ENCODE measurements at places on chromosomes 3 and 15.

DNA sequence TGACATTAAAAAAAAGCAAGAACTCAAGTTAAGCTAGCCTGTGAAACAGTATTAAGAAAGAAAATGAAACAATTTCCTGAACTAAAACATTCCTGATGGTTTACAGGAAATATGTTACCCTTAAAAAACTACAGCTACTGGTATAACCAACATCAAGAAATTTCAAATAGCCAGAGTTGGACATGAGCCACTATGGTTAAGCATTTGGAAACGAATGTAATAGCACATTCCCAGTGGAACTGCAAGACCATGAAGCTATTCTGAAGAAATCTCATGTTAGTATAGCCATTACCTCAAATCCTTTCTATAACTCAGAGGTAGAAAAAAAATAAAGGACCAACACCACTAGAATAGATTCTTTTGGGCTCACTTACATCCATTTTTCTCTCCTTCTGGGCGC lies 30.2 kb downstream of the CPNE4 start:
- DNase-seq: peak; percentile 88

DNA sequence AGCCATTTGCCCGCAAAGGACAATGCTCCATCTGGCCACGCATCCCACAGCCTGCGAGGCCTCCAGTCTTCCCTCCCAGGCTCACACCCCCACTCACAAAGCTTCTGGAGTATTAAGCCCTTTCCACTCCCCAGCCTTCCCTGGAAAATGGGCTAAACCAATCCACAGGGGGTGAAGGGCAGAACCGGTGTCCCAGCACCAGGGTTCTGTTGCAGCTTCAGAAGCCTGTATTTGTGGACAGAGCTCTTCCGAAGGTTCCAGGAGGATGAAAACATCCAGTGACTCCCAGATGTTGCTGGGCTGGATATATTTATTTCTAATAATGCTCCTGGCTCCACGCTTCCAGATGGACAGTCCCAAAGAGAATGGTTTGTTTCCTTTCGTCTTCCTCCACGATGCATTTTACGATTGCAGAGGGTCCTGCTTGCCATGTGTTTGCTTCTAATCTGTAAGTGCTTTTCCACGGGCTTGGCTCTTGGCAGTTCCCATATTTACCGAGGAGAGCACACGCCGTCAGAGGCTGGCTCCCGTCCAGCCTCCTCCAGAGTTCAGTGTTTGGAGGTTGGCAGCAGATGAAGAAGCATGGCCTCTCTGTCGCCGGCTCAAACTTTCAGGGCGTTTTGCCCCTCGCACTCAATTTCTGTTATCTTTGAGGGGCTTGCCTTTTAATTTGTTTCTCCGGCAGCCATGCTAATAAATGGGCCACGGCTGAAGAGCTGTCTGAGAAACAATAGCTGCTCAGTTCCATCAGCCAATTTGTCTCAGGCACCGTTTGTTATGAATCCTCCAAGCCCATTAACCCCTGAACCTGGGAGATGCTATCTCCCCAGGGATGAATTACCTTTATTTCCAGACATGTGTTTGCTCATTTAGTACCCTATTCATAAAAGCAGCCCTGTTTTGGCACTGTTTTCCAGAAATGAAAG lies 367.9 kb upstream of the PROK2 start:
- peak; percentile 80 for DNase-seq

- peak; percentile 72 for DNase-seq
These were observed 16.0 kb upstream of the EID1 start for GRCh38 chr15:48861813-48862431.

DNA sequence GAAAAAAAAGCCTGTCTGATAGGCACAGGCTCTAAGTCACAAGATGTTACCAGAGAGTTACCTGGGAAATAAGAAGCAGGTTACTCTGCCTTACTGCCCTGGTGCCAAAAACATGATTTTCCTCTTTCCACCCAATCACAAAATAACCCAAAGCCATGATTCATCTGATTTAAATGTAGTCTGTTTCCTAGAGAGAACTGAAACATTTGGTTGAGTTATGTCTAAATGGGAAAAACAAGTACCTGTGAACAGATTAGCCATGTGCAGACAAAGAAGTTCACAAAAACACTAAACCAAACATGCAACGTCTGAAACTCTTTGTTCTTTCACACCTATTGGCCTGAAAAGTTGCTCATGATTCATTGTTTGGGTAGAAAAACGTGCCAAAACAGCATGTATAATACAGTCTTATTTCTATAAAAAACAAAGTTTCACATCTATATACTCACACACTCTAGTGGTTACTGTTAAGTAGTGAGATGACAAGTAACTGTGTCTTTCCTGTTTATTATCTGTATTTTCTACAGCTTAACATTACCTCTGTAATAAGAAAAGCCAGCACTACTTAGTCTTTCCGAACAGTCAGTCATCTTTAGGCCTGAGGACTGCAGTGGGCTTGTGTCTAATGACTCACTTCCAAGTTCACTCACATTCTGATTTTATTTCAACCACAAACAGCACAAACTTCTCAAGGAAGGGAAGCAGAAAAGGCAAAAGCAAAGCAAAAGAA lies 30.2 kb downstream of the FAM174B start:
- DNase-seq: peak; percentile 80

DNA sequence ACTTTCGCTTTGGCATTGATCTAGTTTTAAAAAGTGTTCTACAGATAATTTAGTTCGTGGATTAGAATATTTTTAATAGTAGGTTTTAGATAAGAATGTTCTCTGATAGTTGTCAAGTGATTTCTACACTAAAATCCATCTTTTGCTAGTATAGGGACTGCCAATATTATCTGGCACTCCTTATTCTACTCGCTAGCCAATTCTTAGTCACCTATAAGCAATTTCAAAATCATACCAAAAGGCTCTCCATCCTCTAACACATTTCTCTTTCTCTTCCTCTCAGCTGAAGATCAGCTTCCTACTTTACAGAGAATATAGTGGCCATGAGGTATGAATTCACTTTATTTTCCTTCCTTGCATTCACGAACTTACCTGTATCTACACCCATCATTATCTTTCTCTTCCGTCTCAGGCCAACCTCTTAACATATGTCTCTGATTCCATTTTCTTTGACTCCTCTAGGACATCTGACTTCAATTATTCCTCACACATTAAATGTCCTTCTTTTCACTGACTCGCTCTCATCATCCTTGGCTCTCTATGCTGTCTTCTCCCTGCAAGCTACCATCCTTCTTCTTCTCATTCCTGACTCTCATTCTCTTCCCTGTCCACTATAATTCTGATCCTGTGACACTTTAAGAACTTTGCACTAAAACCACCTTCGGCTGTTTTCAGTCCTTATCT lies 35.5 kb downstream of the C3orf80 start:
- peak; percentile 9 for DNase-seq

DNA sequence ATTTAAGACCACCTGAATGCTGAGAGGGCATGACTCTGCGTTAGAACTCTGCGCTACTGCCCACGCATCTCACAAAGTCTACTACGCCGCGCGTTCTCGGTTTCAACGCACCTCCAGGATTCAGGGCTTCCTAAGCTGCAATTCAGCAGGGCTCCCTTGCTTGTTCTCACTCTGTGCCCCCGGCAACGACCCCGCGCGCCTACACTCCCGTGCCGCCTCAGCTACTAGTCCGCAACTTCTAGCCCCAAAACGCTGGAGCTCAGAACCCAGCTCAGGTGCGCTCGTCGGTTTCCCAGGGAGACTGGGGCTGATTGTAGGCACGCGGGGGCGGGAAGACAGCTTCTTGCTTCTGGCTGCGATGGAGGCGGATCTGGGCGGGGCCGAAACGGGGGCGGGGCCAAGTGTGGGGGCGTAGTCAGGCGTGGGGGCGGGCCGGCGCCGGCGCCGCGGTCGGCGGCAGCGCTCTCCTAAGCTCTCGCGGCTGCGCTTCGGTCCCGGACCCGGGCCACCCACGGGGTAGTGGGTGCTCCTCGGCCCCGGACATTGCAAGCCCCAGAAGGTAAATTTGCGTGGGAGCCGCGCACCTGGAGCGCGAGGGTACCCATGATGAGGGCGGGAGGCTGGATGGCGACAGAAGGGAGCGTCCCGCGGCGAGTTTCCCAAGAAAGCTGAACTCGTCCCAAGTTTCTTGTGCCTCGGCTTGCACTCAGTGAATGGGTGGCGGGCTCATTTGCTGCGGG lies at the start of gene ARHGEF26:
ARHGEF26 (plus strand) TSS at position 430 of the 740 bp plus-strand sequence. CDS start 603 bp downstream, outside the sequence.
- DNase-seq: peak; percentile 68

DNA sequence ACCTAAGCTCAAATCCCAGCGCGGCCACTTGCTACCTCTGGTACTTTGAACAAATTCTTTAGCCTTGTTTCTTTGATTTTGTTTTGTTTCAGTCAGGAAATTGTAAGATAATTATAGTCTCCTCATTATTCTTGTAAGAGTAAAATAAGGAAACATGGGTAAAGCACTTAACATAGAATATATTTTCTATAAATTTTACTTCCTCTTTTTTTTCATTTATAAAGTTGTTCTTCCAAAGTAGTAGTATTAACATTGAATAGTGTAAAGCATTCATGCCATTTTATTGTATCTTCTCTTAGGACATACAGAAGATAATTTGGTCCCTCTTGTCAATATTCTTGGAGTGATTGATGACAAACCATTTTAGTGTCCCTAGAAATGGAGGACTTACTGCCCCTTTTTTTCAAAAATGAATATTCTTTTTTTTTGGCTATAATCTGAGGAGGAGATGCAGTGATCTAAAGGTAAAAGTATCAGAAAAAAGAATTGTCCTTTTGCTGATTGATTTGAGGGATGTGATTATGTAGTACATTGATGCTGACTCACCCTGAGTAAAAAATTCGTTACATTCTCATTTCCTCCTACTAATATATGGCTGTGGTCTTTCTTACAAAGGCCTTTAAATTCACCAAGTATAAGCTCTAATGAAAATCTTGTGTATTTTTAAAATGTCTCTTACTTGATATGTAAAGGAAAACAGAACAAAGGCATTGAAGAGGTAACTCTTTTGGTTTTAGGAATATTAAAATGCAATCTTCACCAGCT lies 51.0 kb downstream of the ALCAM start:
- peak; percentile 32 for DNase-seq

- DNase-seq: peak; percentile 7
These were observed 127.5 kb upstream of the TOPAZ1 start for GRCh38 chr3:44114142-44114541.

DNA sequence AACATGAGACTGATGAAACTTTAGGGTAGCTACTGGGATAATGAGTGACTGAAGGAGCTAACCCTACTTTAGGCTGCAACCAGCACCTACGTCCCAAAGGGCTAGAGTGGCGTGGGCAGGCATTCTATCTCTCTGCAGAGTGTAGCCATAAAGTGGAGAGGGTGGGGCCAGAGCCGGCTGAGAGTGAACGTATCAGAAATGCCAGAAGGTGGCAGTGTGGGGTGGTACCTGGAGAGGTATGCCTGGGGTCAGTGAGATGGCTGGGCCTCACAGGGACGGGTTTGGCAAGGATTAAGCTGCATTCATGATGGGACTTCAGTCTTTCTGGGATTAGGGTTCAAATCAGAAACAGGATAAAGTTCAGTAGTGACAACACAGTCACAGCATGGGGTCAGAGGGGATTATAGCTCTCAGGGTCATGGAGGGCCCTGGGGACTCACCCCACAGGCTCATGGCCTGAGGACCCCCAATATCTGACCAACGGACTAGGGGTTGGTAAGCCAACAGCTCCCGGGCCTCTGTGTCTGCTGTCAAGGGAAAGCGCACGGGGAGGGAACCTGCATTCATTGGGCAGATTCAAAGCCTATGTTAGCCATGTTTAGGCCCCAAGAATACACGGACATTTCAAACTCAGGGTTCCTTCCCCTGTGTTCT lies 86.5 kb upstream of the FOXB1 start:
- DNase-seq: peak; percentile 32

DNA sequence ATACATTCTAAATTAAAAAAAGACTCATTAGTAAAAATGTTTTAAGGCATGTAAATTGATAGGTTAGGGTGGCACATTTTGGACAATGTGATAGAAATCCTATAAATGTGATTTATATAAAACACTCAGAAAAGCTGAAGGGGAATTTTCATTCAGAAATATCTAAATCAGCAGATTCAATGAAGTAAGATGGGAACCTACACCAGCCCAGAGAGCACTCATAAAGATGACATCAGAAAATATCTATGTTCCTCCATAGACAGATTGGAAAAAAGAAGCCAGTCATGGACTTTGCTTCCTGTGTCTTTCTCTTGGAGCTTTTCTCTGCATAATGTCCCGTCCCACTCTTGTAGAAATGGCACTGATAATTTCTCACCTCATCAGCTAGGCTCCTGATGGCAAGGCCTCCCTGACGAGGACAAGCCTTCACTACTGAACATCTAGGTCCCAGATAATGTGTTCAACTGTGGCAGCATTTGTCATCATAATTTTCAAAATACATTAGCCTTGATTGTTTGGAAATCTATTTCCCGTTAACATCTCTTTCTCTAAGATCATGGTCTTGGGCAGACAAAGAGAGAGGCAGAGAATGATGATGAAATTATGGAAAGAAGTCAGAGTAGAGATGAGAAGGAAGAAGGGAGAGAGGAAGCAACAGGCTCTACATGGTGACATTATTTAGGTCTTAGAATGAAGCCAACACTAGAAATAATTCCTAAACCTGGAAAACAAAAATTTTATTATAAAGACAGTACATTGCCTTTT lies 354.4 kb downstream of the NTRK3 start:
- no peak for DNase-seq

DNA sequence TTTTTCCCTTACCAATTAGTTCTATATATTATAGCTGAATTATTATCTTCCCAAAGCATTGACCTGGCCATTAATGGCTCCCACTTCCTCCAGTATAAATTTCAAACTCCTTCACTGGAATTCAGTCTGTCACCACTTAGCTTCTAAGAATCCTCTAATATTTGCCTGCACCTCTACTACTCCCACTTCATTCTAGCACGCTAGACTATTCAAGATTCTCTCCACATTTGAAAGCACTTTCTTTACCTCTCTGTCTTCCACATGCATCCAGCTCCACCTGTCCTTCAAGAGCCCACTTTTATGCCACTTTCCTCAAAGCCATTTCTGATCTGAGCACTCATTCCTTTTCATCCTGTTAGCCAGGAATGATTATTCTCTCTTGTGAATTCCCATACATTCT lies 15.0 kb downstream of the SENP8 start:
- DNase-seq: no peak

DNA sequence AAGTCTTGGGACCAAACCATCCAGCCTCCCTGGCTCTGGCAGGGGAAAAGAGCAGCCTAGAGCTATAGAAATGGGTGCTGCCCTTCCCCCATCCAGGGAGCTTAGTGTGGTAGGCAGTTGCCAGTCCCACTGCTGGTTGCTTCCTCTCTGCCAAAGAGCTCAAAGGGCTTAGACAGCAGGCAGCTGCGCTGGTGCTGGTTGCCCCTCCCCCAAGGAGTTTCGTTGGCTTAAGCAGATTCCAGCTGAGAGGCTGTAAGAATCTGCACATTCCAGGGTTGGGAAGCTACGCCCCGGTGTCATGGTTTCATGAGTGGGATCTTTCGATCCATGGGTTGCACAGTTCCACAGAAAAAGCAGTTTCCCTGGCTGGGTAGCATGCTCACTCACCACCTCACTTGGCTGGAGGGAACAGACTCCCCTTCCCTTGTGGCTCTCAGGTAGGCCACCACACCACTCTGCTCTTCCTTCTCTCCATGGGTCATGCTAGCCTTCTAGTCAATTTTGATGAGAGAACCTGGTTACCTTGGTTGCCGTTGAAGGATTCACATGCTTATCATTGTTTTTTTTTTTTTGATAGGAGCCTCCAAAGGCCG lies 195.1 kb downstream of the EPHA6 start:
- DNase-seq: no peak
